ENCODE measurements at places on chromosomes 2 and 18.
A peak's percentile ranks its signal among the peaks of the same experiment; 100 is the strongest.

- DNase-seq: peak; percentile 50
These were observed 105.0 kb upstream of the ALK start for GRCh38 chr2:30026091-30027055.

DNA sequence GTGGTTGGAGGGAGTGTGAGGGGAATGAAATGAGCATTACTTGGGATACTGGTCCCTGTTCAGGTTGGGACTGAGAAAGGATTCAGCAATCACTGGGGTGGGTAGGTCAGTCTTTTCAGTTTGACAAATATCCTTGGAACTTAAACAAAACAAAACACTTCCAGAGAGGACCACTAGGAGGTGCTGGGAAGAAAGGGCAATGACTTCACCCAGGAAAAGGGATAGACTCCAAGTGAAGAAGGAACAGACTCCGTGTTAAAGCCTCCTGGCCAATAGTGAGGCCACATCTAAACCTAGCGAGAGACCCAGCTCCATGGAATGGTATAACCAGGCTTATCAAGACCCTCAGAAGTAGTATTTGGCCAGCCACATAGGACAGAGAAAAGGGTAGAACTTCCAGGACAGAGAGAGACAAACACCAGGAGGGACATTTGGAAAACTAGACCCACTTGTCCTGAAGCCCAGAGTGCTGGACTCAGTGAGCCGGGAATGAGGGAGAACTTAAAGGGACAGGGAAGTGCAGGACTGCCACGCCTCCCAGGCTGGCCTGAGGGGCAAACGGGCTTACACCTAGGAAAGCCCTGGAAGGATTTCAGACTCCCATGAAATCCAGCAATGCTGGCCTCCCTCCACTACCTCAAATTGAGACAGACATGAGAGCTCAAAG lies 19.6 kb upstream of the KCNG3 start:
- peak; percentile 44 for DNase-seq

GRCh38 chr18:47512056-47512455 lies 260.6 kb upstream of the SKOR2 start:
- no peak for DNase-seq

GRCh38 chr2:158994920-158995676 lies 26.7 kb downstream of the TANC1 start:
- no peak for DNase-seq

- DNase-seq: no peak
These were observed 62.4 kb upstream of the SPATS2L start for GRCh38 chr2:200244111-200244510.

GRCh38 chr2:69163109-69163508 lies 150.1 kb downstream of the ANTXR1 start:
- DNase-seq: peak; percentile 32

GRCh38 chr18:58529714-58530354 lies 99.1 kb downstream of the ALPK2 start:
- peak; percentile 15 for DNase-seq

GRCh38 chr2:202185156-202185555 lies 53.2 kb downstream of the SUMO1 start:
- DNase-seq: no peak

DNA sequence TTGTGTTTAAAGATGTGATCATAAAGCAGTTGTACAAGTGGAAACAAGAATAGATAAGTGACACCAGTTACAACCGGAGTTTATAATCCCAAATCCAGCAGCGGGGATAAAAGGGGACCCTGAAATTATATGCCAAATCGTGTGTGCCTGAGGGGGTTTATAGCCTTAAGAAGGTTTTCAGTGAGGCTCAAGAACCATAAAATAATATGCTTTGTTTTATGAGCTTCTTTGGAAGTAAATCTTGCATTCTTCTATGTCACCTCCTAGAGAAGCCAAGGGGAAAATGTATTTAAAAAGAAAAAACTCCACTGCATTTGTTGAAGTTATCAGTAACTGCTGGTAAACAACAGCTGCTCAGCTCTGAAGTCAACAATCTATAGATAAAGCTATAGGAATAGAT lies 25.8 kb upstream of the MAP3K20 start:
- no peak for DNase-seq

GRCh38 chr2:151851761-151852160 lies 23.5 kb upstream of the ARL5A start:
- DNase-seq: no peak

GRCh38 chr18:21458310-21458709 lies 142.2 kb downstream of the ESCO1 start:
- DNase-seq: no peak

DNA sequence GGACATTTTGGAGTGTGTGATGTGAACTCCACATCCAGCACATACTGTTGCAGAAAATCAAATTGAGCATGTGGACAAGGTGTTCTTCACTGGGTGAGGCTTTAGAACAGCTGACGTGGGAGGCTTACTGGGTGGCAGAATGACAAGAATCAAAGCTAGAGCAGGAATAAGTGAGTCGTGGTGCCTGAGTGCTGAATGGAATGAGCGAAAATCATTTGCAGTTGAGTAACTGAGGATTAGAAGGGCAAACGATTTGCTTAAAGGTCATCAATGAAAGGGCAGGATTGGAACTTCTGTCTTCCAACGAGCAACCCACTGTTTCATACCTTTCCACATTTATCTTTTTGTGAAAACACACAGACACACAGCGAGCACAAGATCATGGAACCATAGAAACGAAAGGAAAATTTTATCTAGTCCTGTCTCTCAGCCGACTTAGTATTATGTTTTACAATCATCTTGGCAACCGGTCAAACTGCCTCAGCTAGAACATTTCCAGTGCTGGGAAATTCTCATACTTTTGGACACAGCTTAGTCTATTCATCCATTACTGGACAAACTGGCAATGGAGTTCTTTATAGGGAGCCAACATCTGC lies 7.2 kb upstream of the DAW1 start:
- DNase-seq: no peak

DNA sequence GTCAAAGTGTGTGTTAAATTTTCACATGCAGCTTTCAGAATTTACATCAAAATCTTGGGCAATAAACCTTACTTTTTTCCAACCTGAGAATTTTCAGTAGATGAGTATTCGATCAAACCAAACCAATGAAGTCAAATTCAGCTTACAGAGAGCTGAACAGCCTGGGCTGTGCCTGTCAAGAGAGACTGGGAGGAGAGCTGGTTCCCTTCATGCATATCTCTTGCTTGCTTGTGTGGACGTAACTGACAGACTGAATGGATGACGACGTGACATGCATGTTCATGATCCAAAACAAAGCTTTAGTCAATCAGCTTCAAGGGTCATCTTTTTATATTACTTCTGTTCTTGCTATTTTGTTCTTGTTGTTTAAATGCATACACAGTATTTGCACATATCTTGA lies 145.2 kb downstream of the GALNT3 start:
- DNase-seq: no peak

- DNase-seq: no peak
These were observed 16.8 kb downstream of the ARID5A start for GRCh38 chr2:96553176-96553956.

GRCh38 chr2:240790370-240791220 lies 29.4 kb downstream of the KIF1A start:
- no peak for DNase-seq

DNA sequence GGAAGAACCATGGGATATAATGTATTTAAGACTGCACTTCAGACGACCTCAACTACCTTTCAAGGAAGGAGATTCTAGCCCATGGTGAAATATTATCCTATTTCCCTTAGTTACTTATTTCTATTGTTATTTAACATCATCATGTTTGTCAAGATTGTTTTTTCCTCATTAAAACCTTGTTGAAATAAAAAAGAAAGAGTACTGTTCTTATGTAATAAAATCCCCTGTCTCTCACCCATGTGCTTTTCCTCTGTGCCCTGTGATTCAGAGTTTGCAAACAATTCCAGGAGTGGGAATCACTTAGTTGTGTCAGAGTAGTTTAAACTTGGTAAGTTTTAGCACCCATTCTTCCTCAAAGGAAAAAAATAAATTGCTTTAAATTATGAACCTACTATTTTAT lies 43.6 kb downstream of the ERBB4 start:
- DNase-seq: no peak
